ENCODE measurements at places on chromosomes 12 and 14.

GRCh38 chr12:121439715-121440114, 39.8 kb downstream of the RNF34 start:
- DNase-seq: no peak

DNA sequence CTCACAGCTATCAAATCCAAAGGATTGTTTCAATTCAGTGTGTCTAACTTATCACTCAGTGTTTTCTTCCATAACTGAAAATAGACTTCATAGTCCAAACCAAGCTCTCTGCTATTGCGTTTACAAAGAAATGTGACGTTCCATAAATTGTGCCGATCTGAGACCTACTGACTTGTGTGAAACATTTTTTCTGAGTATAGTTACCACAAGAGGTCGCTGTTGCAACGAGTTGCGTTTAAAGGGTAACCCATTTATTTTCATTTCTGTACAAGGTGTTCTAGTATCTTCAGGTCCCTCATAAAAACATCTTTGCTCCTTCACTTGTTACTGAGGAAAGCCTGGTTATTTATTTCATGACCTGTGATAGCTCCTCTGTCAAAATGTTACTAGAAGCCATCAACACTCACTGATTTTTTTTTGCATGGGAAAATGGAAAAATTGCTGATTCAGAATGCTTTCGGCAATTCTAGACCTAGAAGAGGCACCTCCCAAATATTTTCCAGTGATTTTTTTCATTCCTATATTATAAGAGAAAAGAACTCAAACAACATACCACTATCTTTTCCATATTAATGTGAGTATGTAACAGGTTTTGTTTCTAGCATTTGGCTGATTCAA, 60.9 kb upstream of the OR4E1 start:
- DNase-seq: peak; percentile 60

DNA sequence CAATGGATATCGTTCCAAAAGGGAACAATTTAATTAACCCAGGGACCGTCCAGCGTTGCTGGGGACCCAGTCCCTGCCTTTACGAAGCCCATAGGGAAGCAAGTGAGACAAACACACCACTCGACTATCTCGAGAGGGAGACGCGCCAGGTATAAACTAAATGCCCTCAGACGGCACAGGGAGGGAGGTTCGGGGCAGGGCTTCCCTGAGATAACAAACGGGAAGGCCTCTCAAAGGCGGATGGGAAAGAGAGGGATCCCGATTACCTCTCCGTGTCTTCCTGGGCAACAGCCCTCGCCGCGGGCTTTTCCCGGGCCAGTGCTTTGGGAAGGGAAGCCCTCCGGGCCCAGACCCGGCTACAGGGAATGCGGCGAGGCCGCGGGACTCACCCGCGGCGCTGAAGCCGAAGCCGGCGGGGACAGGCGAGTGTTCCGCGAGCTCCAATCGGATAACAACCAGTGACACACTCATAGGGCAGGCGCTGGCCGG, 390 bp downstream of the BRAP start:
- DNase-seq: no peak

DNA sequence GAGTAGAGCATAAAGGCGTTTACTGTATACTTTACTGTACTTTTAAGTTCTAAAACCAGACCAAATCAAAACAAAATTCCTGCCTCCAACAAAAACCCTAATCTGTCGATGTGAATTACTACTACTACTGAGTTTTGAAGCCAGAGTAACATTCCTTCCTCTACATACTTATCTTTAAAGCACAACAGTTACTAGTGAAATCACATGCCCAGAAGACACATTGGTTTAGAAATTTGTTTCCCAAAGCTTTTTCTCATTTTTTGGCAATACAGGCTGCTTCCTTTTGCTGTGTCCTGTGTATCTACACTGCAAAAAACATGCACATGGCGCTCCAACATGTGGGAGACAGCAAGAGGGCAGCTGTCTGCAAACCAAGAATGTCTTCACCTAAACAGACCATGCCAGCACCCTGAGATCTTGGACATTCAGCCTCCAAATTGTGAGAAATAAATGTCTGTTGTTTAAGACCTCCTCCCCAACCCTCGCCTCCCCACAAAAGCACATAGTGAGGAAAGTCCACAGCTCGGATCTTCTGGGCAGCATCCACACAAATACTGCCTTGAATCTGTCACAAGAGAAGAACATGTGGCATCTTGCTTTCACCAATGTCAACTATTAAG, 21.1 kb downstream of the SETD3 start:
- no peak for DNase-seq

DNA sequence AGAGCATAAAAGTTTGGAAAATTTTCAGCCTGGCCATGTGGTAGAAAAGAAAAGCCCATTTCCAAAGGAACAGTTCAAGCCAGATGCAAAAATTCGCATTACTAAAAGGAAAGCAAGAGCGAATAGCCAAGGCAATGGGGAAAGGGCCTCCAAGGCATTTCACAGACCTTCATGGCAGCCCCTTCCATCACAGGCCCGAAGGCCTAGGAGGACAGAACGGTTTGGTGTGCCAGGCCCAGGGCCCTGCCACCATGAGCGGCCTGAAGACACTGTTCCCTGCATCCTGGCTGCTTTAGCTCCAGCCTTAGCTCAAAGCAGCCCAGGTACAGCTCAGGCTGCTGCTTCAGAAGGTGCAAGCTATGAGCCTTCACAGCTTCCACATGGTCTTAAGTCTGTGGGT, 243.5 kb downstream of the PCNX1 start:
- no peak for DNase-seq

DNA sequence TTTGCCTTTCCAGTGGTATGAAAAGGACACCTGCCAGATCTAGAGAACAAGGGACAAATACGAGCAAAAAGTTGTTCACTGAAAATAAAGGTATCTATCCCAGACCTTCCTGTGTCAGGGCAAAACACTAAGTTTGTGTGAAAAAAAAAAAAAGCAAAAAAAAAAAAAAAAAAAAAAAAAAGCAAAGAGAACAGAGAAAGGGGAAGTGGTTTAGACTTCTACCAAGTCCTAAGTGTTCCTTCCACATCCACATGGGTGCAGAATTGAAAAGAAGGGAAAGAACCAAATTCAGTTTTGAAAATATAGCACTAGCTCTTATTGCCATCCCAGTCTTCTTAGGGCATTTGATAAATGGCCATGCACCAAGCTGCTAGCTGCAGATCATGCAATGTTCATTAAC, 41.7 kb downstream of the ZCRB1 start:
- DNase-seq: no peak

DNA sequence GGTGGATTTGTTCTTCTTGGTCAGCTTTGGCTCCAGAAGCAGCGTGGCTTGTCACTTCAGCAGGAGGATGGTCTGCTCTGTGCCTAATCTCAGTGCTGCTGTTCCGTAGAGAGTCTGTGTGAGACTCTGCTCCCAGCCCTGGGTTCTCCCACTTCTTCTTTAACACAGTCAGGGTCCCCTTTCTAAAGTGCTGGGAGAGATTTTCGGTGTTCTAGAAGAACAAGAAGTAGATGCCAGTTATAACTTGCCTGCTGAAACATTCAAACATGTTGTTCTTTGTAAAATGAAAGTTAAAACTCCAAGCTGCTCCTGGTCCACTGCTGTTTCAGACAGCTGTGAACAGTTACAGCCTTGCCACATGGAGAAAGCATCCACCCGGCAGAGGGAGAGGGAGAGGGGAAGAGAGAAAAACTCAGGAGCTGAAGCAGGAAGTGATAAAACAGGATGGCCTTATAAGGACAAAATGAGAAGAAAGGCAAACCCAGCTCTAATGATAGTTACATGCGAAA, 55.2 kb upstream of the CERS5 start:
- DNase-seq: peak; percentile 94

- peak; percentile 84 for DNase-seq
These were observed 2.5 kb upstream of the LRIG3 start for GRCh38 chr12:58922849-58923248.

DNA sequence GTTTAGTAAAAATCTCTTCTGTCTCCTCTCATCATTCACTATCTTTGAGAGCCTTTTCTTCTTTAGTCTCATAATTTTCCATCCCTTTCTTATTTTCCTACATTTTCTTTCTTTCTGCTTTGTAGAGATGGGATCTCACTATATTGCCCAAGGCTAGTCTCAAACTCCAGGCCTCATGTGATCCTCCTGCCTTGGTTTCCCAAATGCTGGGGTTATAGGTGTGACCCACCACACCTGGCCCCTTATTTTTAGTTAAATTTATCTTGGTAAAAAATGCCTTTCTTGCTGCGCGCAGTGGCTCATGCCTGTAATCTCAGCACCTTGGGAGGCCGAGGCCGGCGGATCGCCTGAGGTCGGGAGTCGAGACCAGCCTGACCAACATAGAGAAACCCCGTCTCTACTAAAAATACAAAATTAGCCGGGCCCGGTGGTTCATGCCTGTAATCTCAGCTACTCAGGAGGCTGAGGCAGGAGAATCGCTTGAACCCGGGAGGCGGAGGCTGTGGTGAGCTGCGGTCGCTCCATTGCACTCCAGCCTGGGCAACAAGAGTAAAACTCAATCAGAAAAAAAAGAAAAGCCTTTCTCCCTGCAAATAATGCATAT, 996 bp downstream of the SLC2A3 start:
- no peak for DNase-seq

DNA sequence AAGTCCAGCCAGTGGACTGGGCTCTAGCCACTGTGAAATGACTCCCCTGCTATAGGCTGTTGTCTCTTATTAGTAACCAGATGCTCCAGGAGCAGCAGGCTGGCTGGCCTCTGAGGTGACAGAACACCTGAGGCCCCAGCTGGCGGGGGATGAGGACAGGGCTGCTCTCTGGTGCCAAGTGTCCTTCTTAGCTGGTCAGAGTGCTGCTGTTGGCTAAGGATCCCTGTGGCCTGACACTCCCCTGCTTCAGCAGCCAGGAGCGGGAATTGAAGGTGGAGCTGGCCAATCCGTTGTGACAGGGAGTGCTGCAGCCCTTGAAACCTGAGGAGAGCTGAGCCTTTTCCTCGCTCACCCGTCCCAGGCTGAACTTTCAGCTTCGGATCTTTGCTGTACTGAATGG, 30.7 kb downstream of the TMEM229B start:
- DNase-seq: peak; percentile 30

- no peak for DNase-seq
These were observed 27.3 kb downstream of the SFSWAP start for GRCh38 chr12:131738196-131738595.

DNA sequence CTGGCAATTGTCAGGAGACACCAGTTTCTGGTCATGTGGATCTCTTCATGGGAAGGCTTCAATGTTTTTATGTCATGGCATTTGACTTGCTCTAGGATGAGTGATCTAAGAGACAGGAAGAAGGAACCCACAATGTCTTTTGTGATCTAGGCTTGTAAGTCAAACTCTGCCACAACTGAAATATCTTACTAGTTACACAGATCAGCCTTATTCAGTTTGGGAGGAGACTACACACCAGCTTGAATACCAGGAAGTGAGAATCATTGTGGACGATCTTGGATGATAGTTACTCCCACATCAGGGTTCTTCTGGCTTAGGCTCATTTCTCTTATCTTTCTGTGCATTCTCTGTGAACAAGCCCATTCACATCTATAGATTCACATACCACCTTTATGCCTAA, 236.2 kb upstream of the FBXO33 start:
- DNase-seq: no peak

- peak; percentile 89 for DNase-seq
These were observed 96.1 kb downstream of the PPHLN1 start for GRCh38 chr12:42421844-42422779.

GRCh38 chr14:51094282-51094821, 553 bp downstream of the TRIM9 start:
- DNase-seq: peak; percentile 6

GRCh38 chr12:46523863-46524770, 151.5 kb upstream of the SLC38A2 start:
- DNase-seq: peak; percentile 98

GRCh38 chr12:617304-617915, 45.8 kb downstream of the NINJ2 start:
- peak; percentile 68 for DNase-seq

DNA sequence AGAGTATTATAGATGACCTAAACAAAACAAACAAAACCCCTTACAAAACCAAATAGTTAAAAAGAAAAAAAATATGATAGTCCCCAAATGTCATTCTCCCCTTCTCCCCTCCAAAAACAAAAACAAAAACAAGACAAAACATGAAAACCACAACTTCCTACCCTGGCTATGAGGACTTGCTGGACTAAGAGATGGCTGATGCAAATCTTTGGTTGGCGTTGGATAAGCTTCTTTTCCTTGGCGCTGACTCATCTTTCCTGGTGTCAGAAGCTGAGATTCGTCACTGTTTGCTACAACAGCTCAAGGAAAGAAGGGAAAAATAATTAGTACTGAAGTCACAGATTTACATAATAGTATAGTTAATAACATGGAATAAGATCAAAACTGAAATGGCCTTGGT, 102.5 kb upstream of the BBS10 start:
- DNase-seq: peak; percentile 97

DNA sequence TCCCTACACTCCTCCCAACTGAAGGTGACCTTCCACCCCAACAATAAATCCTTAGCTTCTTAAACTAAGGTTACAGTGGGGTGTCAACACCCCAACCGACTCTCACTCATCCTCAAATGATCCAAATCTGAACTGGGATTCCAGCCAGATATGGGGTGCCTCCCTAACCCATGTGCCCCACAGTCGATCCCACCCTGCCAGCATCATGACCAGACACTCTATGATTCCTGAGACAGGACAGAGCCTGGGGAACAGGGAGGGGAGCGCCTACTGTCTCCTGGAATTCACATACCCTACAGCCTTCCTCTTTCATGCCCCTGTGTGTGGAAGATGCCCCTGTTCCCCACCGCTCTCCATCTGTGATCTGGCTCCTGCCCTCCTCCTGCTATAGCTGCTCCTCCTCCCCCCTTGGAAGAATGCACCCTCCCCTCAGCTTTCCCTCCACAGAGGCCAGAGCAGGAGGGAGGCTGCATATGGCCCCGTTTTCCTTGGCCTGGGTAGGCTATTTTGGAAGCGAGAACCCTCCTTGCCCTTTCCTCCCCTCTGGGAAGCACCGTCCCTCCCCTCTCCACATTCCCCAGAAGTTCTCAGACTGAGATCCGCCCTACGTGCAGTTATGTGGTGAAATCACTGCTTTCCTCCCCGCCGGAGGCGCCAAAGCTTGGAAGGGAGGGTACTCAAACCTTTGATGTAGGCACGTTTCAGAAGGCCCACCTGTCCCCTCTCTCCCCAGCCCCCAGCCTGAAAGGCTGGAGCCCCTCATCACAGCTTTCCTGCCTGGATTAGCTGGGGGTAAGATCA, 48.0 kb downstream of the SMUG1 start:
- no peak for DNase-seq

DNA sequence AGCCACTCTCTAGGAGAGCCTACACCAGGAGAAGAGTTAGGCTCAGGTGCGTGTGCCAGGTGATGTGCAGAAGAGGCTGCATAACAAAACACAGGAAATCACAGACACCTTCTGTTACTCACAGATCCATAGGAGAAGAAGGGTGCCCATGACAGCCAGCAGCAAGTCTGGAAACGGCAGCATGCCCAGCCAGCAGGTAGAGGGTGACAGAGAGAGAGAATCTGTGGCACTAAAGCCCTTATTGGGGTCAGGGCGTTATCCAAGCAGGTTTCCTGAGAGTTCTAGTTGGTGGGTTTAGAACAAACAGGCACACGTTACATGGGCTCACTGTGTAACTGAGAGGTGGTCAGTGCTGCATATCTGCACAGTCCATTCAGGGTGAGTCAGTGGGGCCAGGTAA, 14.9 kb upstream of the SLC8A3 start:
- DNase-seq: no peak

Data from iris pigment epithelial cell (primary cell).